NCI-H1105 (cell line): ENCODE measurements at places on chromosomes 6 and 20.

DNA sequence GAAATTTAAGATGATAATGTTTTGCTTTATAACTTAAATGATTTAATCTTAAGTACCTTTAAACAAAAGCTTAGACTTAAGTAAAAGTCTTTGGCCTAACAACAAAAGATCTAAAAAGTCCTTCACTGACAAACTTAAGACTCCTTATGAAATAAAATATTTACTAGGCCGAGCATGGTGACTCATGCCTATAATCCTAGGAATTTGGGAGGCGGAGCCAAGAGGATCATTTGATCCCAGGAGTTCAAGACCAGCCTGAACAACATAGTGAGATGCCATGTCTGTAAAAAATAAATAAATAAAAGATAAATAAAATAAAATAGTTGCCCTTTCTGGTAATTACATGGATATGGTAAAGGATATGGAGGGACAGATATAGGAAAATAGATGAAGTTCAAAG is 12.4 kb downstream of the KATNA1 start:
- DNase-seq: no peak

- no peak for DNase-seq
Measured at GRCh38 chr20:62227977-62228958, 8.2 kb upstream of the HRH3 start.

DNA sequence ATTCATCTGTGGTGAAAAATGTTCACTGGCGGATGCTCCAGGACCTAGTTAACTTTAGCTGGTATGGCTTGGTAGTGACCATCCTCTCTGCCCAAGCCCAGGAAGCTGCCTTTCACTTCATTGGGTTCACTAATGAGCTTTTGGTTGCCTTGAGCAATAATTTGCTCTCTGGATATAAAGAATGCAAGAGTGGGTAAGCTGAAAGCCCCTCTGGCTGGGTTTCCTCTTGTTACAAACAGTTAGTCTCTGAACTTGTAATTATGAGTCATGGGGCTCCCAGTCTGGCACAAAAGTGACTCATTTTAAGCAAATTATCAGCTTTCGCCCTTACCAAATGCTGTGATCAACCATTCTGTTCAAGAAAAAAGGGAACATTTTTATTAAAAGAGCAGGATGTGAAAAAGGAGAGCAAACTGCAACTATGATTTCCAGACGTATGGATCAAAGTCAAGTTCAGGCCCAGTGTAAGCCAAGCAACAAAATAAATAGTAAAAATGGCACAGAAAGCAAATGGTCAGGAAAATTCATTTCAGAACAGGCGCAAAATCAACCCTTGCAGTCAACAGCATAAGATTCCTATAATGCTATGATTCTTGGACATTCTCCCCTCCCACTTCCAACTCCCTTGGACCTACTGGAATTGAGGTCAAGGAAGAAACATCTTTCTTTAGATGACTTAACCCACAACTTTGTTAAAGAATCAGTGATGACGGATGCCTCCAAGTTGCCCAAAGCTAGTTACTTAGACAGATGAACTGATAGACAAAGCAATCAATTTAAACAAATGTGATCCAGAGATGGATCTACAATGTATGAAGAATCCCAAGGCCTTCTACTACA is 130.0 kb upstream of the KCNK16 start:
- DNase-seq: no peak

GRCh38 chr20:17610566-17611289 is 40.9 kb downstream of the DSTN start:
- no peak for DNase-seq

DNA sequence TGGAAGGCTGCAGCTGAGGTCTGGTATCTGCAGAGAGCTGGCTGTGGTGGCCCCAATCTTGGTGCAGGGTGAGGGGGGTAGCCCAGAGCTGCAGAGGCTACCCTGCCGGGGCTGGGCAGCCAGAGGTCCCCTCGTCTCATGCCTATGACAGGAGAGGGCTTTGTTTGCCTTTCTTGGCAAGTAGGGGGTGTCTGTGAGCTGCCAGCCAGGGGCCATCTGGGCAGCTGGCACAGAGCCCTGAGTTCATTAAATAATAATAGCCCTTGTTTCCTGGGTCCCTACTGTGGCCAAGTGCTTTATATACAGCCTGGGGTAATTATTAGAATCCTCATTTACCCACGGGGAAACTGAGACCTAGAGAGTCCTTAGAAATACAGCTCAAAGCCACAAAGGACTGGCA is 66.6 kb downstream of the EZR start:
- DNase-seq: peak; percentile 92

- DNase-seq: no peak
Measured at GRCh38 chr6:84547341-84547801, 217.0 kb downstream of the TBX18 start.

GRCh38 chr6:96212066-96212465 is 196.3 kb downstream of the FUT9 start:
- DNase-seq: no peak

GRCh38 chr6:45500924-45501816 is 123.4 kb upstream of the SUPT3H start:
- DNase-seq: no peak

DNA sequence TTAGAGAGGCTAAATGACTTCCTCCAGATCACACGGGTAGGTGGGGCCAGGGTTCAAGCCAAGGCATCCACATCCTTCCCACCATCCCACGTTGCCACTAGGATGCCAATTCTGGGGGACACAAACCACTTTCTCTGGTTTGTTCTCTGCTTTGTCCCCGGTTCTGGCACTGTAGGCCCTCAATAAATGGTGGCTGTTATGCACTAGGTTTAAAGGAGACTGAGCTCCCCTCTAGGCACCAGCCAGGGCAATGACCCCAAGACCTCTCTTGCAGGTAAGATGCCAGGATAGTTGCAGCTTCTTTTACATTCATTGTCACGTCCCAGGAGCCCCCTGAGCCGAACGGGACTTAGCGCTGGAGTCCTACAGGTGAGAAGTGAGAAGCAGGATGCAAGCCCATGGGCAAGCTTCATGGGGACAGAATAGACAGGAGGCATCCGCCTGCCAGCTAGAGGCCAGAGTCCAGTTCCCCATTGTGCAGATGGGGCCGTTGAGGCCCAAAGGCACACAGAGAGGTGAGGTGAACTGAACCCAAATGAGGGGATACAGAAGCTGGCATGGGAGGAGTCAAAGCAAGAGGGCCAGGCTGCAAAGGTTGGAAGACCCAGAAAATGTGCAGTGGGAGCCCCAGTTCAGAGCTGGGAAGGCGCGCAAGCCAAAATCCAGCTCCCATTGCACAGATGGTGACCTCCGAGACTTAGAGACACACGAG is 677 bp downstream of the PXMP4 start:
- no peak for DNase-seq

GRCh38 chr6:112939563-112939962 is 592.4 kb downstream of the RFPL4B start:
- peak; percentile 93 for DNase-seq

GRCh38 chr6:134819236-134819635 is 130.7 kb downstream of the ALDH8A1 start:
- DNase-seq: no peak

DNA sequence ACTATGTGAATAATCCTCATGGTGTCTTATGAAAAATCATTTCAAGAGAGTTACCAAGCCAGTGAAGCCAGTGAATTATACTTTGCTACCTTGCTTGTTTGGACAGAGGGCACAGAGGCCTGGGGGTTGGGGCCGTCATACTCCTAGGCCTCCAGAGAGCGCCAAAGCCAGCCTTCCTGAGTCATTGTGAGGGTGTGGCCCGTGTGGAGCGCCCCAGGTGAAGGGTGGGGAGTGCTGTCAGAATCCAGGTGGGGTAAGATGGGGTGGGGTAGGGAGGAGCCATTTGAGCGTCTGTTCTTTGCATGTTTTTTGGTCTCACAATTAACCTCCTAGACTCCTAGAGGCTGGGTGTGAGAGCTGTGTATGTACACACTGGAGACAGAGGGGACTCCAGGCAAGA is 71.1 kb downstream of the PERP start:
- no peak for DNase-seq

GRCh38 chr6:90431576-90431975 is 134.9 kb upstream of the BACH2 start:
- no peak for DNase-seq

GRCh38 chr20:33531047-33531877 is 41.4 kb downstream of the CBFA2T2 start:
- DNase-seq: no peak

DNA sequence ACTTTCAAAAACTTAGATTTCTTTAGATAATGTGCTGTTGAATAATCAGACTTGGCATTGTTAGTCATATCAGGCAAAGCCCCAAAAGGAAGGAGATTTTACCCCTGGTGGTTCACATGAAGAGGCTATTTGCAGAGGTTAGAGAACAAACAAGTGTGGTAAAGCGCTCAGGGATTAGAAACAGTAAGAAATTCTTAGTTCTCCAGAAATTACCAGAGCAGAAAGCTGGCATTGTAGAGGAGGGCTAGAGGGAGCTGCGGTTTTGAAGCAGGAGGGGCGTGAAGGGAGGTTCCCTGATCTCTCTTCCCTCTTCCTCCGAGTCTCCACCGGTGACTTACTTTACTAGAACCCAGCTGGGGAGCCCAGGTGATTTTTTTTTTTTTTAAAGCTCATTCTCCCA is 10.2 kb downstream of the MYO6 start:
- no peak for DNase-seq

- DNase-seq: no peak
Measured at GRCh38 chr6:106807947-106808611, 166.4 kb downstream of the CD24 start.

DNA sequence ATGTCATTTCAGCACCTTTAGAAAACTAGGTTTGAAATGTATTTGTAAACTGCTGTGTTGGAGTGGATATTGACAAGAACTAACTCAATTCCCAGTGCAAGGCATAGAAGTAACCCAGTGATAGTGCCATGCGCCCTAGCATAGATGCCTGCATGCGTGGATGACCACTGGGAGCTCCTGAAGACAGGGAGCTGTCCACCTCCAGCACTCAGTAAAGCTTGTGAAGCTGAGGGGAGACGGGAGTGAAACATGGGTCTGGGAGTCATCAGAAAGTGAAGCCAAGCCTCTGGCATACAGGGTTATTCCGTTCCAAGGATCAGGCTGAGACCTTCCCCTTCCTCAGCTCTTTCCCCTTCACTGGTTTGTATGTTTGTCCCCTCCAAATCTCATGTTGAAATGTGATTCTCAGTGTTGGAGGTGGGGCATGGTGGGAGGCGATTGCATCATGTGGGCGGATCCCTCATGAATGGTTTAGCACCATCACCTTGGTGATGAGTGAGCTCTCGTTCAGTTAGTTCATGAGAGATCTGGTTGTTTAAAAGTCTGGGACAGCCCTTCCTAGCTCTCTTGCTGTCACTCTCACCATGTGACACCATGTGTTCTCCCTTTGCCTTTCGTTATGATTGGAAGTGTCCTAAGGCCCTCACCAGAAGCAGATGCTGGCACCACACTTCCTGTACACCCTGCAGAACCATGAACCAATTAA is 146.5 kb upstream of the FERMT1 start:
- no peak for DNase-seq

DNA sequence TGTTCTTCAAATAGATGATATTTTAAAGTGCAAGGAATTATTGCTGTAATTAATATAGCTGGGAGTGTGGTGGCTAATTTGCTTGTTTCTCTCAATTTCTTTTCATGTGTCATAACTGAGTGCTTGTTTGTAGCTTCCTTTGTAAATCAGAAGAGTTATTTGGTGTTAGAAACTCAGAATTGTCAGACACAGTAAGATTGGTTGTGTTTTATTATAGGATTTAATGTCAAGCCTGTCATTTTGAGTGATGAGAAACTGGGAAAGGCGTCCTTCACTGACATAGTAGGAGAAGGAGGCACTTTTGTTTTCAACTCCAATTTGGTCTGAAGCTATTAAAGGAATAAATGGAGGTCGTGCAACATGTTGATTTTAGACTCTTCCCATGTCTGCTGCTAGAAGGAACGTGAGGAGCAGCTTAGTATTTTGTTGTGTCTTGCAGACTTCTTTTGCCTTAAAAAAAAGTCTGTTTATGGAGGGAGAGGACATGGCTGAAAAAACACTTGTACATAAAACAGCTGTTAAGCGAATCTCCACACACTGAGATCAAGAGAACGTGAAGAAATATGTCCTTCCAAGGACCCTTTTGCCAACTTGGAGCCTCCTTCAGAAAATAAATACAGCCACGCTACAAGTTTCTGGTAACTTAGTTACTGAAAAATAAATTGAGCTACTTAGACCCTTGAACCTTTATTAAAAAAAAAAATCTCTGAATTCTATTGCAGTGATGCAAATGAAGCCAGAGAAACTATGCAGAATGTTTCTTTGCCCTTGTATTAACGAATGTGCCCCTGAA is 59.5 kb downstream of the BMP6 start:
- DNase-seq: no peak

DNA sequence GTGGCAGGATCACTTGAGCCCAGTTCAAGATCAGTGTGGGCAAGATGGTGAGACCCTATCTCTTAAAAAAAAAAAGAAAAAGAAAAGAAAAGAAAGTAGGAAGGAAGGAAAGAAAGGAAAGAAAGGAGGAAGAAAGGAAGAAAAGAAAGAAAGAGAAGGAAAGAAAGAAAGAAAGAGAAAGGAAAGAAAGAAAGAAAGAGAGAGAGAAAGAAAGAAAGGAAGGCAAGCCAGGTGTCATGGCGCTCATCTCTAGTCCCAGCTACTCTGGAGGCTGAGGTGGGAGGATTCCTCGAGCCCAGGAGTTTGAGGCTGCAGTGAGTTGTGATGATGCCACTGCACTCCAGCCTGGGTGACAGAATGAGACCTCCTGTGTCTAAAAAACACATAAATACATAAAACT is 11.5 kb upstream of the SRC start:
- DNase-seq: no peak

DNA sequence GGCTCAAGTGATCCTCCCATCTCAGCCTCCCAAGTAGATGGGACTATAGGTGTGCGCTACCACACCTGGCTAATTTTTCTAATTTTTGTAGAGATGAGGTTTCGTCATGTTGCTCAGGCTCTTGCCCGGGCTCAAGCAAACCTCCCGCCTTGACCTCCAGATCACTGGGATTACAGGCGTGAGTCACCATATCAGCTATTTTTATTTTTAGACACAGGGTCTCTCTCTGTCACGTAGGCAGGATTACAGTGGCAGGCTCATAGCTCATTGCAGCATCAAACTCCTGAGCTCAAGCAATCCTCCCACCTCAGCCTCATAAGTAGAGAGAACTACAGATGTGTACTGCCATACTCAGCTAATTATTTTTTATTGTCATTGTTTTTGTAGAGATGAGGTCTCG is 41.7 kb downstream of the SLC23A2 start:
- DNase-seq: no peak

DNA sequence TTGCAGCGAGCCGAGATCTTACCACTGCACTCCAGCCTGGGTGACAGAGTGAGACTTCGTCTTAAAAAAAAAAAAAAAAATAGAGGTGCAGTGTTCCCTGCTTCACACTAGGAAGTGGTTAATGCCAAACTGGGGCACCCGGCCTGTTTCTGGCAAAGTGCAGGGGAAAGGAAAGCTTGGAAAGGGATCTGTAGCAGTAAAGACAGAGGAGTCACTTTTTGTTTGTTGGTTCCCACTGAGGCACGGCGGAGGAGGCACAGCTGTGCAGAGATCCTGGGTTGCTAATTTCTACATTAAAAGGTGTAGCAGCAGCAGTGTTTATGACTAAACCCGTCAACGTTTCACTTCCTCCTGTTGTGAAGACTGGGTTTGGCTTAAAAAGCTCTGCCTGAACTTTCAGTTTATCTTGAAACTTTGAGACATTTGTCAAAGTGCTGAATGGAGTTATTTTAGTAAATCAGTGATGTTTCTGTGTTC is 125.6 kb downstream of the CARMIL1 start:
- no peak for DNase-seq
